ENCODE measurements at places on chromosomes 7 and 10. TPM values are rescaled to one million over a fixed set of nuclear protein-coding genes. Genes with fewer than 3 reads are reported as not detected.

The CALCR gene
- not detected for total RNA-seq

The FAM13C gene
- not detected for total RNA-seq

DNA sequence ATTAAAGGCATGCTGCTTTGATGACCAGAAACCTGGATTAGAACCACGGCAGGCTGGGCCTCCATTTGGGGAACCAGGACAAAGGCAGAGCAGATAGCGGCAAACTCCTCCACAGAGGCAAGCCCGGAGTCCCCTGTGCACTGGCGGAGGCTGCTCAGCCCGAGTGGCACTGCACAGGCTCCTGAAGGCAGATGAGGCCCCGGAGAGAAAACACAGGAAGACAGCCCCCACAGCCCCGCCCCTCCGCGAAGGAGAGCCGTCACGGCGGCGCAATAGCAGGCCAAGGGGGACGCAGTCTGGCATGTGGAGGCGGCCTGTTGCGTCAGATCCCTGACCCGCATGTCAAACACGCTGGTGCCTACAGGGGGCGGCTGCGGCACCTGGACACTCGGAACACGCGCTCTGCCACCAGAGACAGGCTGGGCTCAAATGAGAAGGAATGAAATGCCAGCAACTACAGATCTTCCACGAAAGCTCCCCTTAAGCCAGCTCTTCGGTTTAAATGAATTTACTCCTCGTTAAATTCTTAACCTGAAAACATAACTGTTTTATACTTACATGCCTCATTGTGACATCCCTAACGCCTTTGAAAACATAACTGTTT is 128.5 kb downstream of the MAD1L1 start:
- peaks cover 9% of the 10 kb centered on the region for H3K4me1 ChIP-seq
- H3K27ac ChIP-seq: no peak overlapping the region
- peak; percentile 87 for DNase-seq
- no peaks in the 10 kb centered on the region for H3K27me3 ChIP-seq

DNA sequence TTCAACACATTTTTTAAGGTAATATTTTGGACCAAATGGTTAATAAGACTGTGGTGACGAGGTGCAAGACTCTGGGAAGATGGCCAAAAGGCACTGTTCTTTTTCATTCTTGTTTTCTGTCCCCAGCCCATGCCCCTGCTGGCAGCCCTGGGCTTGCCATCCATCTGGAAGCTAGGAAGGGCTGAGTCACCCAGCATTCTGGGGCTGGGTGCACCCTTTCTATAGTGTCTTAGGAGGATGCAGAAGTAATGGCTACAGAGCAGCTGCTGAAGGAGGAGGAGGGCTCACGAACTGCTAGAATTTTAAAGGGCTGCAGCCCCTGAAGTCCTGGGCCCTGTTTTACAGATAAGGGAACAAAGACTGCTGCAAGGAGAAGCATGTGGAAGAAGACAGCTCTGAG is 42.8 kb upstream of the ZNF32 start:
- H3K4me1 ChIP-seq: peaks cover 31% of the 10 kb centered on the region
- no peaks in the 10 kb centered on the region for H3K27me3 ChIP-seq
- H3K36me3 ChIP-seq: no peaks in the 10 kb centered on the region
- no peak overlapping the region for H3K4me3 ChIP-seq

- H3K4me1 ChIP-seq: no peaks in the 10 kb centered on the region
- H3K27me3 ChIP-seq: no peaks in the 10 kb centered on the region
- H3K27ac ChIP-seq: no peak overlapping the region
- no peaks in the 10 kb centered on the region for H3K36me3 ChIP-seq
- DNase-seq: no peak
Measured at GRCh38 chr7:154899862-154900261, 103.1 kb downstream of the PAXIP1 start.

The SLC18A2 gene
- not detected for total RNA-seq

- no peak for DNase-seq
- peaks cover 3% of the 10 kb centered on the region for H3K4me1 ChIP-seq
- no peaks in the 10 kb centered on the region for H3K36me3 ChIP-seq
- no peak overlapping the region for H3K27ac ChIP-seq
Measured at GRCh38 chr7:142784716-142785115, 13.9 kb downstream of the PRSS2 start.

- DNase-seq: no peak
- no peak overlapping the region for H3K4me3 ChIP-seq
- no peaks in the 10 kb centered on the region for H3K4me1 ChIP-seq
- no peak overlapping the region for H3K27ac ChIP-seq
- H3K36me3 ChIP-seq: no peaks in the 10 kb centered on the region
- no peaks in the 10 kb centered on the region for H3K27me3 ChIP-seq
Measured at GRCh38 chr7:120502132-120502531, 229.2 kb downstream of the KCND2 start.

Data from endothelial cell of umbilical vein (primary cell).